ENCODE measurements at places on chromosomes 7 and 10.
A peak's percentile ranks its signal among the peaks of the same experiment; 100 is the strongest.

- DNase-seq, result no peak
Observed at GRCh38 chr10:124563320-124564040, 101.9 kb downstream of the LHPP start.

- DNase-seq, result no peak
Observed at GRCh38 chr10:132397671-132398565, 918 bp downstream of the PWWP2B start.

DNA sequence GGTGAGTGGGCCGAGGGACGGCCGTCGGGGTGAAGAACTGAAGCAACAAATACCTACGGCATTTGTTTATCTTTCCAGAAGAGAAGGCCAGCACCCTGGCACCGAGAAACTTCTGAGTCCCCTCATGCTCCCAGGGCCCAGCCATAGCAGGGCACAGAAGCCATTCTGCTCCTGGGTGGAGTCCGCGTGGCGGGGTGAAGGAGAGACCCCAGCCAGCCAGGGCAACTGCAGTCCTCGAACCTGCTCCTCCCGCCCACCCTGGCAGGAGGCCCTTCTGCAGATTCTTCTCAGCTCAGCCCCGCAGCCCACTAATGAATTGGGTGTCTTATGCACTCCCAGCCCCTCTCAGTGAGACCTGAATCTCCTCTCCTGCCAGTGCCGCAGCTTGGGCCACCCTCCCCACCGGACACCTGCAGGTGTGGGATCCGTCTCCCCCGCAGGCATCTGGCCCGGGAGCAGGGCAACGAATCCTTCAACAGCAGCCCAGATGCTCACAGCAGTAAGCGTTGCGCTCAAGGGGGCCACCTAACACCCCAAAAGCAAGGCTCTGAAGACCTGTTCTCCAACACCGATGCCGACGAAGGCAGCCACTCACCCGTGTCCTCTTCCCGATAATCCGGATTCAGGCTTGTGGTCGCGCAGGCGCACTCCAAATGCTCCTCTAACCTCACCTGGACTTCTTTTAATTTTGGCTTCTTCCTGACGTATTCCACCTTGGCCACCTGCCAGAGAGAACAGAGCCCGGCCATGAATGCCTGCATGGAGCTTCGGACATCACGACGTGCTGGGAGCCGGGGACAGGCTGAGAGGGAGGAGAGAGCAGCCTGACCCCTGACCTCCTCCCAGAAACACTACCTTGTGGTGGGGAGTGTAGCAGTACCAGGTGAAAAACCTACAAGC, 18.9 kb downstream of the PDGFA start:
- DNase-seq, result no peak

DNA sequence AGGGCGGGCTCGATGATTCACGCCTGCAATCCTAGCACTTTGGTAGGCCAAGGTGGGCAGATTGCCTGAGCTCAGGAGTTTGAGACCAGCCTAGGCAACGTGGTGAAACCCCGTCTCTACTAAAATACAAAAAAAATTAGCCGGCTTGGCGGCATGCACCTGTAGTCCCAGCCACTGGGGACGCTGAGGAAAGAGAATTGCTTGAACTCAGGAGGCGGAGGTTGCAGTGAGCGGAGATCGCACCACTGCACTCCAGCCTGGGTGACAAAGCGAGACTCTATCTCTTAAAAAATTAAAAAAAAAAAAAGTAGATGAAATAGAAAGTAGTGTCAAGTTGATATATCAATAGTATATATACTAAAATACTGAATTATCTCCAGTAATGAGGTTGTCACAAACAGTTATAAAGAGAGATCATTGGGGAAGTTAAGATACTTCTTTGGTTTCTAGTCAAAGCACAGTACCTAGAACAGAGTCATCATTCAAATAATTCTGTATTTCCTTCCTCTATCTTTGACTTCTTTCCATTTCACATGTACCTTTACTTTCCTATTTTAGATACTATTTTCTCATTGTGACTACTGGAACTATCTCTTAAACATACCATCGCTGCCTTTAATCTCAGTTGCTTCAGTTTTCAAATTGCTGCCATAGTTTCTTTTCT, 491.7 kb downstream of the GRM8 start:
- no peak for DNase-seq

GRCh38 chr10:87841186-87841585, 22.1 kb downstream of the KLLN start:
- no peak for DNase-seq

DNA sequence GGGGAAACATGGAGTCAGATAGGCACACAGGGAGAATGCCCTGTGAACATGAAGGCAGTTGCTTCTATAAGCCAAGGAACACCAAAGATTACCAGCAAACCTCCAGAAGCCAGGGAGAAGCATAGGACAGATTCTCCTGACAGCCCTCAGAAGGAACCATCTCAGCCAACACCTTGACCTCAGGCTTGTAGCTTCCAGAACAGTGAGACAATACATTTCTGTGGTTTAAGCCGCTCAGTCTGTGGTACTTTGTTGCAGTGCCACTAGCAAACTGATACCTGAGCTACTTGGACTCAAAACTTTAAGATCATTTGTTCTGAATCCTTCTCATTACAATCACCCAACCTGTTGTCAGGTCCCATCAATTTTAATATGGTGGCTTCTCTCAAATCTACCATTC, 31.2 kb downstream of the ABLIM1 start:
- no peak for DNase-seq

GRCh38 chr10:126090911-126091728, 194.8 kb downstream of the FANK1 start:
- no peak for DNase-seq

- DNase-seq, result no peak
Observed at GRCh38 chr7:28358423-28358868, 53.9 kb upstream of the CREB5 start.

- no peak for DNase-seq
Observed at GRCh38 chr7:100137851-100138760, 10.6 kb upstream of the LAMTOR4 start.

DNA sequence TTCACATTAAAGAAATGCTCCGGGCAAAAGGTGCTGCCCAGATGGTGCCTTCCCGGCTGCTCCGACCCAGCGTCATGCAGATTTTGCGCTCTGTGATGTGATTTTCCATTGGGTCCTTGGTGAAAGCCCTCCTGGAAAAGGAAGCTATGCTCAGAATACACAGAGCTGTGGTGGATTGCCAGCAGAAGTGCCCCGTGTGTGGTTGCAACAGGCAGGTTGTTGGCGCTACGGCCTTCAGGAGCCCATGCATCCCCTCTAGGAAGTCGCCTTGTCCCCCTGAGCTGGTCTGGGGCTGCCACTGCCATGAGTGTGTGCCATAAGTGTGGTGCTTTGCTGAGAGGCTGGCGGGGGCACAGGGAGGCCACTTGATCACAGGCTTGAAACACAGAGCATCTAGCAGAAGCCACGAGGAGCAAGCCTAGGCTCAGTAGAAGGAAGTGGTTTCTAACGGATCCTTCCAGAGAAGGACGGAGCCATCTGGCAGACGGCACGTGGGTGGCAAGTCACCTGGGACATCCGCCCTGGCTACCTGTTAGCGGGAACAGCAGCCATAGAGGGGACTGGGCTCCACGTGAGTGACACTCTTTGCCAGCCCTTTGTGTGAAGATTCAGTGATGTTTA, 210.9 kb downstream of the CUX1 start:
- no peak for DNase-seq

- DNase-seq, result no peak
Observed at GRCh38 chr10:130958003-130958402, 353.5 kb downstream of the TCERG1L start.

- no peak for DNase-seq
Observed at GRCh38 chr10:114684084-114684821, 26.2 kb upstream of the ABLIM1 start.

DNA sequence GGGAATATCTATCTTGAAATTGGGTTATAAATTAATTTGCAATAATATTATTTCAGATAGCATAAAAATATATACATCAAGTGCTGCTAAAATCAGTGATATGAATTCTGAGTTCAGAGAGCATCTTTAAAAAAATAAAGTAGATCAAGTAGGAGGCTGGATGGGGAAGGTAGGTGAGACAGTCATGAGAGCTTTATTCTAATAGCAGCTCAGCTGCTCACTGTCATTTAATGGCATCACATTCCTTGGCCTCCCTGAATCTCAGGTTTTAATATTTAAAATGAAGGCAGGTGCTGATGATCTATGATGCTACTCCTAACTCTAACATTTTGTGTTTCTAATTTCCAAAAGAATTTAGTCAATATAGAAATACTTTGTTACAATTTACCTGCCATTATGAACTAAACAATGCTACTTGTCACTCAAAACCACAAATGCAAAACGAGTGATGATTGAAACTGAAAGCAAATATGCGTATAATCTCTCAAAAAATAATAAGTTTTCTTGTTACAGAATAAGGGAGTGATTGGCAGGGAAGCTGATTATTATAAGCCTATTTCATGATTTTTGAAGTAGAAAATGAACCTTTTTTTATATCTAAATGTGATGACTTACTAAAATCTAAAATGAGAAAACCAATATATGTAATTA, 147.6 kb upstream of the CSTF2T start:
- no peak for DNase-seq

DNA sequence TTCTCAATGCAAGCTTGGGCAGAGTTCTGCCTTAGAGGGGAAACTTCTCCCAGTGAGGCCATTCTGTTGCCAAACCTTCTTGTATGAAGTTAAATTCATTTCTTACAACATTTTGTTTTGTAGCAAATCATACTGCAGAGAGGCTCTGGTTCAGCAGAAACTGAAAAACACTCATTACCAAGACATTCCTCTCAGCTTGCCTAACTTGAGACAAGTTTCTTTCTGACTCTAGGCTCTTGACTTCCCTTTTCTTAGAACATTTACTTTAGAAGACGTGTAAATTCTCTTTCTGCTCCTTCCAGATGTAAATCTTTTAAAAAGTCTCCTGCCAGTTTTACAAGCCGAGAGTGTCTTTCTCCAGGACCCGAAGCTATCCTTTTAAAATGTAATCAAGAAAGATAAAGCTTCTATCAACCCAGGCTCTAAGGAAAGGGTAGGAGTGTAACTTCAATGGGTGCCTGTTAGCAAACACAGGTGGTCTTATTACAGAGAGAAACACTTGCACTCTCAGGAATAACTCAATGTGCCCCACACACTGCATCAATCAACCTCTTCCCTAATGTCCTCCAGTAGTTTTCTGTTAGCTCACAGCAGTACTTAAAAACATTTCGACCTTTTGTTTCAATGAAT, 80.5 kb upstream of the TAS2R16 start:
- DNase-seq, result no peak

- DNase-seq, result peak; percentile 12
Observed at GRCh38 chr10:110803830-110804338, 67.8 kb upstream of the PDCD4 start.

- DNase-seq, result no peak
Observed at GRCh38 chr7:111107579-111107978, 16.7 kb downstream of the LRRN3 start.

GRCh38 chr7:132576721-132577085, 433 bp upstream of the PLXNA4 start:
- no peak for DNase-seq

GRCh38 chr7:39212876-39213275, 235.2 kb downstream of the POU6F2 start:
- no peak for DNase-seq

- DNase-seq, result no peak
Observed at GRCh38 chr7:27709137-27710075, 30.6 kb upstream of the TAX1BP1 start.

Data from stimulated activated CD8-positive, alpha-beta memory T cell treated with anti-CD3 and anti-CD28 coated beads, Interleukin-7, amount 100 ng/mL, for 1 hour (primary cell).